ENCODE measurements at places on chromosomes 7 and 10.

GRCh38 chr7:129875745-129876411 is 76.9 kb downstream of the UBE2H start:
- DNase-seq, result no peak

DNA sequence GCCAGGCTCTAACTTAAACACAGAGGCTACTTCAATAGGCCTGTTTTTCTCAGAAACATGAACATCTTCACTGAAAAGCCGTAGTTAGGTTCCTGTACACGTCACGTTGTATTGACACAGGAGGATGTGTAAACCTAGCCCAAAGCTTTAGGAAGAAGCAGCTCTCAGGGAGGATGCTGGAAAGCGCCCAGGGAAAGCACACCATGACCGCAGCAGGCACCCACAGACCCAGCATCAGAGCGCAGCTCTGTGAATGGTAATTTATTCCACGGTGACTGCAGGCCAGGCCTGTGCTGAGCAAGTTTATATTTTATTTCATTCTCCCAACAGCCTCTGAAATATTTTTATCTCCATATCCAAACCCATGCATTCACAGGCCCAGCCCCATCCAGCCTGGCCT is 51.1 kb downstream of the ASB13 start:
- DNase-seq, result no peak

DNA sequence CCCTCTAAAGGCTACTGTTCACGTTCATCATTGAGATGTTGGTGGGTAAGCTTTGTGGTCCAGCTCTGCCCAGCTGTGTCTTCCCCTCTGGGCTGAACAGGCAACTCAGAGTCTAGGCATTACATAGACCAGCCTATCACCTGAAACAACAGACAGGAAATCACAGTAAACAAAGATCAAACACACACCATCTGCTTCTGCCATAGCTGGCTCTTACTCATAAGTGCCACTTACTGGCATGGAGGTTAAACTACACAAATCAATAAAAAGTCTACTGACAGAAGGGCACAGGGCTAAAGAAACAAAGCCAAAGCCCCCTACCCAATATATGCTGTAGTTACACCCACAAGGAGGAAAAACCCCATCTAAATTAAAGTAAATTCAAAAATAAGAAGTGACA is 35.0 kb downstream of the SEPTIN14 start:
- no peak for DNase-seq

DNA sequence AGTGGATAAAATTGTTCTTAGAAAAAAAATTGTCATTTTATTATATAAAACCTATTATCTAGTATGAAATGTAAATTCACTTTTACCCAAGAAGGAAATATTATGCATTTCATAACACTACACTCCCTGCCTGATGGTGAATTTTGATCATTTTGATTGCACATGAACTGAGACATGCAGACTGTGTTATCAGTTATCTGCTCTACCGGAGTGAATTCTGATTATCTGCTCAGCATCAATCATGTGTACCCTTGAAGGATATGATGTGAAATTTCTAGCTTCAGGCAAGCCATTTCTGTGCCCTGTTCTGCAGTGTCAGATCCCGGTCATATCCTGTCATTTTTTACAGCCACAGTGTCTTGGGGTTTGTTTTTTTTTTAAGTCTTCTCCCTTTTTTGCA is 85.0 kb upstream of the FGL2 start:
- no peak for DNase-seq

GRCh38 chr7:80918909-80919721 is at the start of gene SEMA3C:
Gene SEMA3C, minus strand, starts transcription at chr7:80919051. Its CDS starts 2,270 bp downstream, at chr7:80916781.
- no peak for DNase-seq

- no peak for DNase-seq
These were observed 34.9 kb upstream of the LEP start for GRCh38 chr7:128206017-128206746.

DNA sequence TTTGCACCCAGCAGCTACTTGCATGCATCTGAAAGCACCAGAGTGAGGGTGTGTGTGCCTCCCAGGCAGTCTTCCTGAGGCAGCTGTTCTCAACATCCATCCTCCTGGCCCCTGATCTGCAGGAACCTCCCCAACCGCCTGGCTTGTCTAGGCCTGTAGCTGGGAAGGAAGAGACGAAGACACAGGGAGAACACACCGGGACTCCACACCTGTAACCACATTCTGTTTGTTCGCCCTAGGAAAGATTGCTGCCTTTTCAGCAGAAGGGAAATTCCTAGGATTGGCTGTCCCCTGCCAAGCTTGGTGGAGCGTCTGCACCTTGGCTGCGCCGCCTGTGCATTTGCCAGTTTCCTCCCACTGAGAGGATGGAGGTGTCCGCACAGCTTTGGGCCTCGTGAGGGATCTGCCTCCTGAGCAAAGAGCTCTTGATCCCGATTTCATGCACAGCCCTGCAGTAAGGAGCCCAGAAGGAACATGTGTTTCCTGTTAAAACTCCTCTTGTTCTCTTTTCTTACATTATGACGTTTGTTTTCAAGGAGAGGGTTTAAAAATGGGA is 154.6 kb downstream of the TPST1 start:
- DNase-seq, result no peak

DNA sequence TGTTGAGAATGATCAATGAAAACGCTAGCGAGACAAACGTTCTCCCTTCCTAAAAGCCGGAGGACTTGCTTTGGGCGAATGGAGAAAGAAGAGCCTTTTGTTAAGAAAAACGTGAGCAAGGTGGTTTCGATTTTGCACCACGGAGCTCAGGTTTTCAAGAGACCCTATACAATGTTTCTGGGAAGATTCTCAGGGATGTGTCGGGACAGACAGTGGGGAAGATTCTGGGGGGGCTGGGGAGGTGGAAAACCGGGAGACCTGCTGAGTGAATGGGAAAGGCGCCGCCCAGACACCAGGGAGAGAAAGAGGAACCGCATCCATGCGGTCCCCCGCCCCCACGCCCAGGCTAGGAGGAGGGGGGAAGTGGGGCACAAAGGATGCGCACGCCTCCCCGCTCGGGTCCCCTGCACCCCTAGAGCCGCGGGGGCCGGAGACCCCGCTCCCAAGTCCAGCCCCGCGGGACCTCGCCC is 745 bp downstream of the YWHAG start:
- no peak for DNase-seq

DNA sequence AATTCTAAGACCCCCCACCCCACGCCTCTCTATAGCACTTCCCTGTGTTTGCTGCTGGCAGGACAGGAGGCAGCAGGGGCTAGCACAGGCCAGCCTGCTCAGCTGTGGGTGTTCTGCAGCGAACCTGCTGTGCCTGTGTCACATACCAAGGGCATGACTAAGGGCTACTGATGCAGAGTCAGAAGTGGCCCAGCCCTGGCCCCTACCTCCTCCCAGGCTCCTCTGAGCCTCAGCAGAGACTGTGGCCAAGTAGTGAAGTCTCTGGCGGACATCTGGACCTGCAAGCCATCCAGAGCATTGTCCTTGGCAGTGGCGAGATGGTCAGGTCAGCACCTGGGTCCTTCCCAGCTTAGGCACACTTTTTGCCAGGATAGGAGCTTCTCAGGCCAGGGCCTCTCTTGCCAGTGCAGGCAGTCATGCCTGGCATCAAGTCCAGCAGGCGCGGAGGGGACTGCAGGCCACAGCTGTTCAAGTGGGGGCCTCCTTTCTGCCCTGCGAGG is 116.3 kb upstream of the RET start:
- DNase-seq, result no peak

DNA sequence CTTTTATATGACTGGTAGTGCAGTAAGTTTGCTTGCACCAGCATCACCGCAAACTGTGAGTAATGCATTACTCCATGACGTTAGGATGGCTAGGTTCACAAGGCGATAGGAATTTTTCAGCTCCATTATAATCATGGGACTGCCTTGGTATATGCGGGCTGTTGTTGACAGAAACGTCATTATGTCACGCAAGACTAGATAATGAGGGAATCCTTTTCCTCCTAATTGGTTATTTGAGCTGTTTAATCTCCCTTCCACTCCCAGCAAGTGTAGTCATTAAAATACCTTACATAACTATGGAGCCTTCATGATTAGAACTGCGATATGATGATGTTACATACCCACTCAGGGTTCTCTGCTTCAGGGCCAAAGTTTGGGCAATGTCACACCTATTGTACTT is 17.3 kb downstream of the KLLN start:
- DNase-seq, result no peak

DNA sequence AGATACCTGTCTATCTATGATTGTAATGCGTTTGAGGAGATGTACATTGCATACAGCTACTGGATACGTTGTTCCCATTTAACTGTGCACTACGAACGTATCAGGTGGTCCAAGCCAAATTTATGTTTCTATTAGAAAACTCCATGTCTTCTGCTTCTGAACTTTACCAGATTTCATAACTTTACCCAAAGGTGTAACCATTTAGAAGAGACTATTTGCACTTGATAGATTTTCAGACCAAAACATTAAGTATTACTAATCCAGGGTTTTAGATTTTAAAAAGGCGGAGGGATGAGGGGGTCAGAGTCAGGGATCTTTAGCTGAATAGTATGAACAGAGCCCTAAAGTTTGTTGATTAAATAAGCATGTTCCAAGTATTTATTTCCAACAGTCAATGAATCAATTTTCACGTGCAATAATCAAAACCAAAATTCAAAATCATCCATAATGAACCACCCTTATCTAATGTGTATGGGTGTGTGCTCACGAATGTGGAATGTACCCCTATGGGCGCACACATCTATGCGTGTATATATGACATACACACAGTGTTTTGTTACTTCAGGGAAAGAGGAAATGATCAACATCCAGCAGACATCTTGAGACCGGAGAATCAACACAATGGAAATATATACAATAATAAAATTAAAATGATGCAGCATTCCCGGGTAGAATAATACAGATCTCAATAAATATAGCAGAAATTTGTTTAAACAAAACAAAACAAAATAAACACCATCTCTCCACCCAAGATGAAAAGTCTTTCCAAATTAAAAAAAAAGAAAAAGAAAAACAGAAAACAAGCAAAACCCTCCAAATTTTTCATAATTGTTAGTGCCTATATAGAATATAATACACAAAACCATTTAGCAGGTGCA is 3.4 kb downstream of the FEZF1 start:
- DNase-seq, result no peak

DNA sequence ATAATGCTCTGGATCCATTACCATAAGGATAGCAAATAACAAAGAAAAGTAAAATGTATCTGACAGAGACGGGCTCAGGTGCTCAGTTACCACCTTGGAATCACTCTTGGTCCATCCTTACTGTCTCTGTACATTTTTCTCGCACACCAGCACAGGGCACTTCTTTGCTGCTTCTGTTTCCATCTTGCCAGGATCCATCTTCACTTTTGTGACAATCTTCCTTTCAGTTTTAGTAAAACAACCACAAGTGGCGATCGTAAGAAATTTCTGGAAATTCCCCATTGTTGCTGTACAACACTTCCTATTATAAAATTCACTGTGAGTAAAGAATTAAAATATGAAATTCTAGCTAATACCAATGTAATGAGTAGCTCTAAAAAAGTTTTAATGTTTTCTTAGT is 695.5 kb downstream of the GRM8 start:
- DNase-seq, result no peak

DNA sequence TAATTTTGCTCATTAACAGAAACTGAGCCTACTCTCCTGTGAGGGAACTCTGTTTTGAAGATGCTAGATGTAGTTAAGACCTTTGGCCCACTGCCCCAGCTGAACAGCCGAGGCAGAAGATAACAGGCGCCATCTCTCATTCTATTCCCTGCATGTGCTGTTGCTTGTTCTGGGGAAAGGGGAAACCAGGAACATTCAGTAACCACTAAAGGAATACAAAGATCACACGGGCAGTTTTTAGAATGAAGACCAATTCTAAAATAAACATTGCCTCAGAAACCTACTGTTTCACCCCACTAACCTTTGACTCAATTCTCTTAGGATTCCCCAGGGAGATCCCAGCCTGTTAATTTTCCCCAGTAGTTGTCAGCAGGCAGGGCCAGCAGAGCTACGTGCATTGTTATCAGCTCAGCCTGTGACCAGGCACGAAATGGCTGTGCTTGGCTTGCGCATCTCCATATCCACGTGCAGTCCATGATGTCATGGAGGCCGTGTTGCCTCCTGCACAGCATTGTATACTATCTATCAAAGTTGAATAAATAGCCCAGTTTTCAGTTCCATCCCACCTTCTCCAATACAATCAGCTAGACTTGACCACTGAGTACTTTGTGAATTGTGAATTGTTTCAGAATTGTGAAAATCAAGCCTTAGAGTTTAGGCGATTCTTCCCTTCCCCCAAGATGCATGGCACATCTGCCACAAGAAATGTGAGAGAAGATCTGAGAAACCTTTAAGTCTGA is 36.0 kb downstream of the ANK3 start:
- DNase-seq, result no peak

Data from effector memory CD8-positive, alpha-beta T cell (primary cell).